ENCODE measurements at places on chromosomes 12 and 14.

- no peak for DNase-seq
Observed at GRCh38 chr12:48758186-48758585, 30.7 kb downstream of the ADCY6 start.

DNA sequence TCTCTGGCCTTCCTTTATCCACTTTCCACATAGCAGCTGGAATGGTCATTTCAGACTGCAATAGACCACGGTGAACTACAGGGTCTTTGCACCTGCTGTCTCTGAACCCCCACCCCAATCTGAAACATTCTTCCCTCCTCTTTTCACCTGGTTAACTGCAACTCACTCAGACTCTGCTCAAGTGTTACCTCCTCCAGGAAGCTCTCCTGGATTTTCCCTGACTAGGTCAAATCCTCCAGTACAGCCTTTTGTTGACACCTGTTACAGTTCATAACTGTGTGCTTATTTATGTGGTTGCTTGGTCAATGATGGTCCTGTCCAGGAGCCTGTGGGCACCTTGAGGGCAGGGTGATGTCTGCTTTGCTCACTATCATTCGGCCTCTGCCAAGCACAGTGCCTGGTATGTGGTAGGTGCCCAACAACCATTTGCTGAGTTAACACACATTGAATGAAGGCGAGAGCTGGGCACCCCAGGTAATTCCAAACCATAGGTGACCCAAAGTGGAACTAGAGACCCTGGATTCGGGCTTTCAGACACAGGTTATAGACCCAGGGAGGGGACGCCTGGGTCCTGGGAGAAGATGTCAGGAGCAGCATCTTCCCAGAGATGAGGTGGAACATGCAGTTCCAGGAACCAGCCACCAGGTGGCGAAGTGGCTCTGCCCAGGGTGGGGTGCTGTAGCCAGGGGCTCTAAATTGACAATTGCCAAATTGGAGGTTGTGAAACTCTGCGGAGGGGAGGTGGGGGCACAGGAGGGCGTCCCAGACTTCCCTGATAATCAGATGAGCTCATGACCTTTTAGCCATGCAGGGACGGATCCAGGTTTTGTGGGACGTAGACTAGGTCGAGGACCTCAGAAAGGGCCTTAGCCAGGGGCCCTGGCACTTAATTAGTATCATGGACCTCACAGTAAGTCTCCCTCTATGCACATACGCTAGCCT lies 28.1 kb downstream of the TRPV4 start:
- peak; percentile 78 for DNase-seq

DNA sequence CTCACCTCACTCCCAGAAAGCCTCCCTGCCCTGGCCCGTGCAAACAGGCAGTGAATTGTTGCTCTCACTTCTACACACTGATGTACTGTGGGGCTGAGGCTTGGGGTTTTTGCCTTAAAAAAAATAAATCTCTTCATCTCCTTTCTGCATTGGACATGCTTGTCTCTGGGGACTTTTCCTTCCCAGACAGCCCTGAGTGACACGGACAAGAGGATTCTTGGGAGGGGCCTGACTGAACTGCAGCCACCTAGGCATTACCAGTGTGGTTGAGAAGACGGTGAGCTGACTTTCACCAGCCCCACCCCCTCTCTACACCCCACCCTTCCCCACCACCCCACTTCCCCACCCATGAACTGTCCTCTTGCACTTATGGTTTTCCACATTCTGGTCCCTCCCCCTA lies 51.6 kb upstream of the PARP11 start:
- no peak for DNase-seq

DNA sequence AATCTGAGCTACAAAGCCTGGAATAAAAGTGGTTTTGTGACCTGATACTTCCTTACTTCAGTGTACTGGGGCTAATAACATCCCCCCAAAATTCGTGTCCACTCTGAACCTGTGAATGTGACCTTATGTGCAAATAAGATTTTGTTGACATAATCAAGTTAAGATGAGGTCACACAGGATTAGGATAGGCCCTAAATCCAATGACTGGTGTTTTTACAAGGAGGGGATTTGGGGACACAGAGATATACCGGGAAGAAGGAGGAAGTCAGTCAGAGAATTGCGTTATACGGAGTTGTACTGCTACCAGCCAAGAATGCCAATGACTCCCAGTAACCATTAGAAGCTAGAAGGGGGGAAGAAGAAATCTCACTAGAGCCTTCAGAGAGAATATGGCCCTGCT lies 299.9 kb downstream of the ACSS3 start:
- DNase-seq: no peak
